ENCODE measurements at places on chromosomes 13 and 19. TPM values are rescaled to one million over a fixed set of nuclear protein-coding genes. Genes with fewer than 3 reads are reported as not detected.

Gene RNF17
- total RNA-seq: 52.8 TPM

Gene TTYH1
- 226 TPM for total RNA-seq

Gene NHLRC3
- total RNA-seq: 35.6 TPM

DNA sequence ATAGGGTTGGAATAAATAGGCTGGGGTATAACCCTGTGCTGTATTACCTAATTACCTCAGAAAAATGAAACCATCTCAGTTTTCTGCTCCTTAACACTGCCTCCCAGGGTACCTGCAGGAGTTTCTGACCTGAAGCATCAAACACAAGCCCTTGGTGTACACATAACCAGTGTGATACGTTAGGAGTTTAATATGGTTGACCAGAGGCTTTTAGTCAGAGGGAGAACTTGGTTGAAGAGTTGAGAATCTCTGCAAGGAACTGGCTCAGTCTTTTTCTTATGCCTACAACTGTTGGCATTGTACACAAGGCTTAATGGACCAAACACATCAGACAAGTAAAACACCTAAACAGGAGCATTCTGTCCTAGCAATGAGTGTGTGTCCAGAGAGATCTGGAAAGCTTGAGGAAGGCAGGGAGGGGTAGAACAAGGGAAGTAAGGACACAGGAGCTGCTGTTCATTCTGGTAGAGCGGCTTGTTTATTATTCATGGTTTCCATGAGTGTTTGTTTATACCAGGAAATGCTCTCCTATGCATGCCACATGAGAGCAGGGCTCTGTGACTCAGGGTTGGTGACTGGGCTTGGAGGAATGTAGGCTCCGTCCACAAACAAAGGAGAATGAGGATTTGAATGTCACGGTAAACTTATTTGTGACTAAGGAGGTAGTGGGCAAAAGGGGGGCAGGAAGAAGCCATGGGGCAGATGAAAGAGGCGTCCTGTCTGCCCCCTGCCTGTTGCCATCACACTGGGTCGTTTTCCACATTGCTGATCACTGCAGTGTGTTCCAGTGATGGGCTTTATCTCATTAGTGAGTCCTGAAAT is 11.9 kb upstream of the SPATA13 start:
- DNase-seq: no peak

GRCh38 chr13:21104199-21105019 is 43.0 kb upstream of the LATS2 start:
- DNase-seq: no peak

- DNase-seq: peak; percentile 38
Observed at GRCh38 chr19:4537953-4538600, 1.8 kb downstream of the LRG1 start.

DNA sequence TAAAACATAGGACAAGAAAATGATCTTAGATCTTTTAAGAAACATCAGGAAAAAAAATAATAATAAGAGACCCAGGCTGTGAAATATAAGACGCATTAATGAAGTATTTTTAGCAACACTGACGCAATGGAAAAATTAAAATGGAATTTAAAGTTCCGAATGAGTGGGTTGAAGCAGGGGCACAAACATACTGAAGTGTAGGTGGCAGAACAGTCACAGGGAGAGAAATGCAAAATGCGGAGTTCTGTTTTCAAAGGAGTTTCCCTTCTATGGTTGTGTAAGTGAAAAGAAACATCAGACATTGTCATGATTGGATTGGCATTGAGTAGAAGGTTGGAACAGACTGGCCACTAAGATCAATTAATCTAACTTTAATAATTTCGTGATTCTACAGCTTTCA is 159.8 kb downstream of the CYSLTR2 start:
- no peak for DNase-seq

DNA sequence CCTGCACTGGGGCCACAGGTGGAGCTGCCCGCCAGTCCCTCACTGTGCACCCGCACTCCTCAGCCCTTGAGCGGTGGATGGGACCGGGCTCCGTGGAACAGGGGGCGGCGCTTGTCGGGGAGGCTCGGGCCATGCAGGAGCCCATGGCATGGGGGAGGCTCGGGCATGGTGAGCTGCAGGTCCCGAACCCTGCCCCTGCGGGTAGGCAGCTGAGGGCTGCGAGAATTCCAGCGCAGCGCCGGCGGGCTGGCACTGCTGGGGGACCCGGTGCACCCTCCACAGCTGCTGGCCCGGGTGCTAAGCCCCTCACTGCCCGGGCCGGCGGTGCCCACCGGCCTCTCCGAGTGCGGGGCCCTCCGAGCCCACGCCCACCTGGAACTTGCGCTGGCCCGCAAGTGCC is 877.5 kb upstream of the PCDH9 start:
- DNase-seq: no peak

Gene CERS1
- total RNA-seq: 73.2 TPM

Gene SERPINE3
- total RNA-seq: 0.12 TPM

- DNase-seq: peak; percentile 72
Observed at GRCh38 chr19:41792513-41793413, 3.6 kb upstream of the CEACAM3 start.

Gene KIR3DL1
- not detected for total RNA-seq

Gene CPAMD8
- 46.1 TPM for total RNA-seq

Gene ZNF730
- total RNA-seq: 3.5 TPM

GRCh38 chr19:8965887-8966286 is 44.3 kb downstream of the MUC16 start:
- no peak for DNase-seq

Gene KLF1
- total RNA-seq: 0.24 TPM

DNA sequence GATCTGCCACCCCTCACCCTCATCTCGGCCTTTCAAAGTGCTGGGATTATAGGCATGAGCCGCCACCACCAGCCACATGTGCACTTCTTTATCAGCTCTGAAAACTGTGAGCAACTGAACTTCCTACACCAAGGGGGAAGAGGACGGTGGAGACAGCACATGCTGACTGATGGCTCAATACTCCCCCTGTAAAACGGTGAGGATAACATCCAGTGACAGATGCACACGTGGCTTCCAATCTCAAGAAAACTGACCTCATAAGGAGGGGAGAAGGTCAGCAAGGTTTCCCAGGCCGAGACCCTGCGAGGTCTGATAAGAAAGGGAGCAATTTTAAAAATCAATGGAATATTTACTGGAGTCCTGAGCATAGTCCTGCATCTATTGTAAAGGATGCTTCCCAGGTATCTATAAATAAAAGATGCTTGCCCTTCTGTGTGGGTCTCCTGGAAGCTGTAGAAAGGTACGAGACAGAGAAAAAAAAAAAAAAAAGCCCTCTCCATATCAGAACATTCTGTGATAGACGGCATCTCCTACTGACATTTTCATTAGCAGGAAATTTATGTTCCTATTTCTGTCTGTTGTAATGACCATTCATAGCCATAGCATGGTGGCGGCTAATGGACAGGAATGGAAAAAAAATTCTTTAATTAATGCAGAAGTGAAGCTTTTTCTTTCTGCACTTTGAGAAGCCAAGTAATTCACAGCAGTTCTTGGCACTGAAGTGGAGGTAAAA is 385.1 kb downstream of the ZNF536 start:
- no peak for DNase-seq

Gene ZNF527
- 19.4 TPM for total RNA-seq

DNA sequence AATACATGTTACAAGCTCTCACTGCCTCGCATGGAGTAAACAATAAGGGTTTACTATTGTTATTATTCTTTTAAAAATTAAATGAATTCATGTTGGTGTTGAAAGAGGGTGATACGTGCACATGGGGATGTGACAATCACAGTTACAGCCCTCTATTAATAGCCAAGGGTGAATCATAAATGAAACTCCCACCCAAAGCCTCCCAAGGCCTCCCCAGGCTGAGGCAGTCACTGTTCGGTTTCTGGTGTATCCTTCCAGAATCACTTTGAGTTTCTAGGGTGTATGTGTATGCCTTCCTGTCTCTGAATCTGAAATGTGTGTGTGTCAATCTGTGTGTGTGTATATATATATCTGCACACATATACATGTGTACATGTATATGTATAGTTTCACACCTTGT is 73.4 kb downstream of the AKAP11 start:
- DNase-seq: no peak

DNA sequence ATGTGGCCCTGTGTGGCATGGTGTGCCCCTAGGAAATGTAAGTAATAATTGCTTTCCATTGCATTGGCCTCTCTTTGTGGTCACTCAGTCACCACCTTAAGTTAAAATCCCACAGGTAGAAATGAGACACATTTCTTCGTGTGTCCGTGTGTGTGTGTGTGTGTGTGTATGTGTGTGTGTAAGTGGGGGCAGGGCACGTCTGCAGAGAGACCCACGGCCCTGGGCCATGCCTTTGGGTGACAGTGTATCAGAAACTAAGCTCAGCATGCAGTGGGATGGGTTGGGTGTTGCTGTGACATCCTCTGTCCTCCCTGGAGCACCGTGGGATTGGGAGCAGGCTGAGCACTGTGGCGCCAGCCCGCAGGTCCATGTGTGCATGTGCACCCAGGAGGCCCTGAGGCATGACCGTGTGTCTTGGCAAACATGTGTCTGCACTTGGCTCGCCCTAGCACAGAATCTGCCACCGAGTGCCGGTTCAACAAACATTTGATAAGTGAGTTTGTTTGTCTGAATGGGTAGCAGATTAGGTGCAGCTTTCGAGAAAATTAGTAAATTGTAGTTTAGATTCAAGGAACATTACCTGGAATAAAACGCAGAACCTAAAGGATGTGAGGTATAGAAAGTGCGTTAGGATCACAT is 91.8 kb downstream of the WTIP start:
- no peak for DNase-seq

Gene ANGPTL8
- not detected for total RNA-seq

- DNase-seq: peak; percentile 26
Observed at GRCh38 chr13:36998624-36999041, 507 bp downstream of the ALG5 start.

Gene LHB
- total RNA-seq: 13.9 TPM

DNA sequence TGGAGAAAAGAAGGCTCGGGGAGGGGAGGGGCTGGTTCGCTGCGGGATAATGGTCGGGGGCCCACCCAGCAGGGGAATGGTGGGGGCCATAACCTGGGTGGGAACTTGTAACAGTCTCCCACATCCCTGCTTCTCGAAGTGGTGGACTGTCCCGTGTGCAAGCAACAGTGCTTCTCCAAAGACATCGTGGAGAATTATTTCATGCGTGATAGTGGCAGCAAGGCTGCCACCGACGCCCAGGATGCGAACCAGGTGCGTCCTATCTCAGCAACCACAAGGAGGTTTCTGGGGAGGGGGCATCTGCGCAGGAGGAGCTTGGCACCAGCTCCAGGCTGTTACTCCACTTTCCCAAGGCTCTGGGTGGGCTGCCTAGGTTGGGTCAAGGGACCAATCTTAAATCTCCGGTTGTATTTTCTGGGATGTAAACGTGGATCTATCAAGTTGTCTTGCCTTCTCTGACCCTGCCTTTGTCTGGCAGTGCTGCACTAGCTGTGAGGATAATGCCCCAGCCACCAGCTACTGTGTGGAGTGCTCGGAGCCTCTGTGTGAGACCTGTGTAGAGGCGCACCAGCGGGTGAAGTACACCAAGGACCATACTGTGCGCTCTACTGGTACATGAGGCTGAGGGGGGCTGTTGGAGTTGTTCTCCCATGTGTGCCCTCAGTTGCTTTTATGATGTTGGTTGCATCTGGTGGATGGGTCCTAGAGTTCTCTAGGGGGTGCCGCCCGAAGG is 1.6 kb downstream of the TRIM28 start:
- DNase-seq: no peak

DNA sequence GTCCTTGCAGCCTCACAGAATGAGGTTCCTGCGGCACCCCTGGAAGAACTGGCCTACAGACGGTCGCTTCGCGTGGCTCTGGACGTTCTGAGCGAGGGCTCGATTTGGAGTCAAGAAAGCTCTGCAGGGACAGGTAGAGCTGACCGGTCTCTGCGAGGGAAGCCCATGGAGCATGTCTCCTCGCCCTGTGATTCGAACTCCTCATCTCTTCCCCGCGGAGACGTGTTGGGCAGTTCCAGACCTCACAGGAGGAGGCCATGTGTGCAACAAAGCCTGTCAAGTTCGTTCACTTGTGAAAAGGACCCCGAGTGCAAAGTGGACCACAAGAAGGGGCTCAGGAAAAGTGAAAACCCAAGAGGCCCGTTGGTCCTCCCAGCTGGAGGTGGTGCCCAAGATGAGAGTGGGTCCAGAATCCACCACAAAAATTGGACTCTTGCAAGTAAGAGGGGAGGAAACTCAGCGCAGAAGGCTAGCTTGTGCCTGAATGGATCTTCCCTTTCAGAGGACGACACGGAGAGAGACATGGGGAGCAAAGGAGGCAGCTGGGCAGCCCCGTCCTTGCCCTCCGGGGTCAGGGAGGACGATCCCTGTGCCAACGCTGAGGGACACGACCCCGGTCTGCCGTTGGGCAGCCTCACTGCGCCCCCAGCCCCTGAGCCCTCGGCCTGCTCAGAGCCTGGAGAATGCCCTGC is 23.4 kb upstream of the NDUFS7 start:
- no peak for DNase-seq

GRCh38 chr13:113086031-113086750 is 19.4 kb upstream of the F7 start:
- no peak for DNase-seq

Gene MBD3L3
- 2.2 TPM for total RNA-seq

Gene ASF1B
- total RNA-seq: 52.7 TPM

Gene PTPRH
- 11.3 TPM for total RNA-seq

Gene ZNF577
- 65.2 TPM for total RNA-seq

Gene SMIM24
- 1.3 TPM for total RNA-seq

Gene ZNF442
- total RNA-seq: 4.9 TPM
